ENCODE measurements at places on chromosomes 1 and 21.

- no peak for DNase-seq
These were observed 49.4 kb downstream of the DYRK1A start for GRCh38 chr21:37415939-37416338.

DNA sequence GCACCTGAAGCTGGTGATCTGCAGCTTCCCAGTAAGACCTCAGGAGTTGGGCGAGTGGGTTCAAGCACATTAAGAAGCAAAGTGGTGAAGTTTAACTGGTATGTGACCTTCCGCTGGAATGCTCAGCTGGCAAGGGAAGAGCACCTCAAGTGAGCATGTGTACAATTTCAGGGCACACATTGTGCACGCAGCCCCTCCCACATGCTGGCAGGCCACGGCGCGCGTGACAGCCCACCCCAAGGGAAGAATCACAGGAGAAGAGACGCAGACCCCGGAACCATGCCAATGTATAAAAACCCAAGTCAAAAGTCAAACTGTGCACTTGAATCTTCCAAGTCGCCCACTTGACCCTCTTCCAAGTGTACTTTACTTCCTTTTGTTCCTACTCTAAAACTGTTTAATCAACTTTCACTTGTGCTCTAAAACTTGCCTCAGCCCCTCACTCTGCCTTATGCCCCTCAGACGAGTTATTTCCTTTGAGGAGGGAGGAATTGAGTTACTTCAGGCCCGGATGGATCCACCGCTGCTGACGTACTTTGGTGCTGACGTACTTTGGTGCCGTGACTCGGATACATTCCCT lies 20.0 kb downstream of the LRRC3 start:
- DNase-seq: no peak

DNA sequence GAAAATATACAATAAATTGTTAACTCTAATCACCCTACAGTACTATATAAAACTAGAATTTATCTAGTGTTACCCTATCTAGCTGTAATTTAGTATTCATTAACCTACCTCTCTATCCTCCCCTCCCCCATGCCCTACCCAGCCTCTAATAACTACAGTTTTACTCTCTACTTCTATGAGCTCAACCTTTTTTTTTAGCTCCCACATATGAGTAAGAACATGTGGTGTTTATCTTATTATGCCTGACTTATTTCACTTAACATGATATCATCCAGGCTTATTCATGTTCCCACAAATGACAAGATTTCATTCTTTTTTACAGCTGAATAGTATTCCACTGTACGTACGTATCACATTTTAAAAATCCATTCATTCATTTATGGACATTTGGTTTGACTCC lies 46.0 kb upstream of the WARS2 start:
- no peak for DNase-seq

- no peak for DNase-seq
These were observed 820 bp upstream of the TTF2 start for GRCh38 chr1:117059334-117059677.

GRCh38 chr1:1908506-1908791 lies 6.6 kb upstream of the CALML6 start:
- DNase-seq: no peak

GRCh38 chr1:173417563-173417962 lies 59.6 kb upstream of the PRDX6 start:
- no peak for DNase-seq

- DNase-seq: no peak
These were observed 24.8 kb upstream of the KCTD3 start for GRCh38 chr1:215542301-215542700.

DNA sequence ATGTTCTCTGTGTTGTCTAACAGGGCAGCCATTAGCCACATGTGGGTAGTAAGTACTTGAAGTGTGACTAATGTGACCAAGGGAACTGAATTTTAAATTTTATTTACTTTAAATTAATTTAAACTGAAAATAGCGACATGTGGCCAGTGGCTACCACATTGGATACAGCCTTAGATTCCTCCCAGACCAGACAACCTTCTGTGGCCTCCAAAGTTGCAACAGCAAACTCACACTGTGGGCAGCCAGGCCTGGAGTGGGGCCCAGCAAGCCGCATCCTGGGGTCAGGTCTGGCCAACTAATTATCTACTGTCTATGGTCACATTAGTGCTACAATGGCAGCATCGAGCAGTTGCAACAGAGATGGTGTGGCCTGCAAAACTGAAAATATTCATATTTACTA lies 11.7 kb downstream of the EIF2D start:
- no peak for DNase-seq

DNA sequence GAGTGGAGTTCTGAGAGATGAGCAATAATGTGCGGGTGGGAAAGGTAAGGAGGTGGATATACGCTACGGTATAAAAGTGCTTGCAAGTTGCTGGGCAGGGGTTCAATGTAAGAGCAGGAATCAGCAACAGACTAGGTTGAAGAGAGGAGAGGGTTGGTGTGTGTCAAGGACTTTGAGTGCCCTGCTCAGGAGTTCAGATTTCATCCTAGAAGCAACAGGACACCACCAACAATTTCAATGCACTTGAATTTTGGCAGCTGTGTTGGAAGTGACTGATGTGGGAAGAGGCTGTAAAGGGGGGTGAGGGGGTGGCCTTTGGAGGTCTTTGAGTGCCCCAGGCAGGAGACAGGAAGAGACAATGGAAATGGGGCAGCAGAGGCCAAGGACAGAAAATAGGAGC lies 57.3 kb downstream of the RHOU start:
- no peak for DNase-seq

DNA sequence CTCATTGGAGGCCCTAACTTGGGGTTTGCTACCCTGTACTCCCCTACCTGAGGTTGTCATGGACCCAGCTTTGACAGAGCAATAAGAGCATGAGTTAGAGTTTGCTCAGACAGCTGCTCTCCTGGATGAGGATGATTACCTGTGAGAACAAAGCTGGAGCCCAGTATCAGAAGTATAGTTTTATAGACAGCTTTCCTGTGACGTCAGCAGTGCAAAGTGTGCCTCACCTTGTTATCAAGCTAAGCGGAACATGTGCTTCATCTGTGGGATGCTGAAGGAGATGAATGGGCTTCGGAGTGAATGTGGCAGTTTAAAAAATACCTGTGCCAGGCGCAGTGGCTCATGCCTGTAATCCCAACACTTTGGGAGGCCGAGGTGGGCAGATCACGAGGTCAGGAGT lies 5.4 kb upstream of the WDR47 start:
- DNase-seq: no peak

DNA sequence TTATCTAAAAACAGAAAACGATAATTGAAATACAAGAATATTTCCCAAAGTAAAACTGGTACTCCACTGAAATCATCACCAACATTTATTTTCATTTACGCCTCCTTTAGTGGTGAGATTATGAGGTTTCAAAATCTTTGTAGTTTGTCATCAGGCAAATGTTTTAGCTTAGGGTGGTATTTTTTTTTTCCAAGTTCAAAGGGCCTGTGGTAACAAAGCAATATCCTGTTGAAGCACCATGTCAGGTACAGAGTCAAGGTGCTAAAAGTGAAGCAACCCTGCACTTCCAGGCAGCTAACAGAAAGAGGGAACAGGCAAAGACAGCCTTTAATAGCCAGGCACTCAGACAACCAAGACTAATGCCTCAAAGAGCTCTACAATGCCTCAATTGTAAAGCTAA lies 89.2 kb downstream of the JAK1 start:
- DNase-seq: no peak

DNA sequence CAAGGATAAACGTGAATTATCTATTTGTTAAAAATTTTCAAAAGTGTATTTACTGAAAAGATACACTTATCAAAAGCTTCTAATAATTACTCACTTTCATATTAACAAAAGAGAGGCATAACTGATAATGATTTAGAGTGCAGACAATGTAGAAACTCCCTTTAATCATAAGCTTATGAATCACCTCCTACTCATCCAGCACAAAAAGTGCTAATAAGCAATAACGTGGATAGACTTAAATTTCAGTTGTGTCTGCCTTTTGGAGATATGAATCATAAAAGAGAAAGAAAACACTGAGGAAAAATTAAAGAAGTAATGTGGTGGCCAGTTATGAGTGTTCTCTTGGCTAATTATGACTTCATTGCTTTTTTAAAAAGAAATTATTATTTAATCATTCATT lies 827.6 kb upstream of the B3GALT2 start:
- no peak for DNase-seq

DNA sequence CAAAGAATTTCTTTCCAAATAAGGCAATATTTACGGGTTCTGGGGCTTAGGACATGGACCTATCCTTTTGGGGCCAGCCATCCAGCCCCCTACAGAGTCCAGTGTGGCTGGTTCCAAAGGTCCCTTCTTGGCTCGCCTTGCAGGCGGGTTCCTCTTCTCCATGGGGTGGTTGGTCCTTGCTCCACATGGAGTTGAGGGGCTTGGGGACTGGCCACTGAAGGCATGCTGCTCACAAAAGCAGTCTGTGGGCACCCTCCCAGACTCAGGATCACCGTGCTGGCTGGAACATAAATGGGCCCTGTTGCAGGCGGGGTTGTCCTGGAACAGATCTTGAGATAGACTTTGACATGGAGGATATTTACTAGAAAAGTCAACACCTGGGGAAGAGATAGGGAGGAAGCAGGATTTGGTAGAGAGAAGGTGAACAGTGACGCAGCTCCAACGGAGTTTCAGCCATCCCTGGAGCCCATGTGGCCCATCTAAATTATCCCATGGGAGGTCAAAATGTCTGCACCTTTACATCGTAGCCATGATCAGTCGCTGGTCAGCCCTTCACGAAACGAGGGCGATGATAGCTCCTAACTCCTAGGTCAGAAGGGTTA lies 39.1 kb upstream of the LRP8 start:
- DNase-seq: no peak

GRCh38 chr1:201059401-201059800 lies 35.9 kb upstream of the KIF21B start:
- no peak for DNase-seq

DNA sequence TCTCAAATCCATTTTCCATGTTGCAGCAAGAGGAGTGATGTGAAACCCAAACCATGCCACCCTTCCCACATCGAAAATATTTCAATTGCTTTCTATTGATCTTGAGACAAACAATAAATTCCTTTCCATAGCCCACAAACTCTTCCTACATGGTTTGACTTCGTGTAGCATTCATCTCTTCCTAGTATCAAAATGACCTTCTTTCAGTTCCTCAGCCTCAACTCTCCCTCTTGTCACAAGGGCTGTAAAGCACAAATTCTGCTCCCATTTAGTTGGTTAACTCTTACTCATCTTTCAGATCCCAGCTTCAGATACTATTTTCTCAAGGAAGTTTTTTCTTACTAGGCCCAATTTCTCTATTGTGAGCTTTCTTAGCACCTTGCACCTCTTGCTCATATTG lies 99.0 kb downstream of the ZNF281 start:
- no peak for DNase-seq

DNA sequence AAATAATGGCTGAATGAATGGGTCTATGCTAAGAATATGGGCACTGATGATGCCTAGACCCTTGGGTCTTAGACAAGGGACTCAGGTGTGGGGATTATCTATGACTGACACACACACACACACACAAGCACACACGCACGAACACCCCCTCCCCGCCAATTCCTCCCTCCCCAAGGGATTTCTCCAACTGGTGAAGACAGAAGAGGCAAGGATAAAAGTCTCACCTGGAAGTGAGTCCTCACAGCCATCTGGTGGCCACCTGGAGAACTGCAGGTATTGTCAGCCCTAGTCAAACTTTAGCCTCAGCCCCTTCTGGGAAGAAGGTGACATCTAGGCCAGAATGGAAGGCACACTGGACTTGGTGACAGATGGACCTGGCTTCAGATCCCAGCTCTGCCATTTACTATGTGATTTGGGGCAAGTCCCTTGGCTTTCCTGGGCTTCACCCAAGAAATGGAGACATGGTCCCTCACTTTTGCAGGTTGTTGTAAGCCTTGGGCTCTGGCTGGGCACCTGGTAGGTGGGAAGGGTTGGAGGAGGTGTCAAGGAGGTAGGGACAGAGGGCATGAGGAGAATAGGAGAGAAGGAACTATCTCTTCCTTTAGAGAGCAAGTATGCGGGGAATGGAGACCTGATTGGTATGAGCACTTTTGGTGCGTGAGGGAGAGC lies 4.0 kb upstream of the GPR3 start:
- no peak for DNase-seq

DNA sequence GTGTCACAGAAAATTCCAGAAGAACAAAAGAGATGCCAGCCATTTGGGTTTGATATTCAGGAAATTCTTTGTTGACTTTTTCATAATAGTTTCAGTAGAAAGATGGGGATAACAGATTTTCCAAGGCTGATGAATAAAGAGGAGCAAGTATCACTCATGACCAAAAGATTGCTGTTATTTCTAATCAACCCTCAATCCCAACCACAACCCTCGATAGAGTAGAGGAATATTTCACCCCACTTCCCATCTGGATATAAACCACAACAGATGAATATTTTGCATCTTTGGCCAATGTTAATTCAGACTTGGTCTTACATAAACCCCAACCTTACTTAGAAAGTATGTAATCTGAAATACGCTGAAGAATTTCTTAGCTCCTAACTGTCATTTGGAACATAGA lies 232.4 kb downstream of the SEC16B start:
- no peak for DNase-seq

GRCh38 chr1:39528082-39528481 lies 36.6 kb downstream of the BMP8A start:
- no peak for DNase-seq

DNA sequence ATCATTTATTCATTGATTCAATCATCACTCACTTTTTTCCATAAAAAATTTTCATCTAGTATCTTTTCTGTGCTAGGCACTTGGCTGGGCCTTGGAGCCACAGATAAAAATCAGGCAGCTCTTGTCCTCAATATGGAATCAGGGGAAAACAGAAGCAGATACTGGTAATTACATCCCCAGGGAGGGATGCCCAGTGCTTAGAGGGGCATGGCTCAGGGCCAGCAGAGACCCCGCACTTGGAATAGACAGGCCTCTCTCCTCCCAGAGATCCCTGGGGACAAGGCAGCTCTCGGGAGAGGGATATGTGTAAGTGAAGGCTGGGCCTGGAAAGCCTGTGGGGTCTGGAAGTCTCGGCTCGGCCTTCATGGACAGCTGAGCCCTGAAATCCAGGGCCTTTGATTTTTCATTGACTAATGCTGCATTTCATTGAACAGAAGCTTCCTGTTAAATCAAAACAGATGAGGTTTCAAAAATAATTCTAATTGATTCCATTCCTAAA lies 180.4 kb downstream of the FOXD2 start:
- DNase-seq: no peak

DNA sequence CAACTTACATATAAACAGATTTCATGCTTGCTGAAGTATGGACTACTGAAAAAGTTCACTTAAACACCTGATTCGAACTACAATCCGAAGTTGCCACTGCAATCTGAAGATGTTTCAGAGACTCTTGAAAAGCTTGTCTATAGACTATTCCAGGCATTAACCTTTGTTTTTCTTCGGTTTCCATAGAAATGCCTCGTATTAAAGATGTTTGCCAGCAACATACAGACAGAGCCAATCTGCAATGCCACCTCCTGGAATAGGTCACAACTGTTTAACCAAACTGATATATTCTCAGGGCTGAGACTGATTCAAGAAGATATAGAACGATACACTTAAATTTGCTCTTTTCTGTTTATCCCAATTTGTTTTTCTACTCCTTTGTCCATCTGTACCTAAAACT lies 28.9 kb upstream of the DMRTB1 start:
- DNase-seq: no peak

Data from D721Med (cell line).